ENCODE measurements at places on chromosomes 1 and 21.
A peak's percentile ranks its signal among the peaks of the same experiment; 100 is the strongest.

- DNase-seq, result no peak
Measured at GRCh38 chr1:193077991-193078390, 18.6 kb downstream of the RO60 start.

- DNase-seq, result no peak
Measured at GRCh38 chr1:243465738-243466137, 209.9 kb downstream of the SDCCAG8 start.

GRCh38 chr21:36753556-36753955, 54.6 kb downstream of the SIM2 start:
- no peak for DNase-seq

DNA sequence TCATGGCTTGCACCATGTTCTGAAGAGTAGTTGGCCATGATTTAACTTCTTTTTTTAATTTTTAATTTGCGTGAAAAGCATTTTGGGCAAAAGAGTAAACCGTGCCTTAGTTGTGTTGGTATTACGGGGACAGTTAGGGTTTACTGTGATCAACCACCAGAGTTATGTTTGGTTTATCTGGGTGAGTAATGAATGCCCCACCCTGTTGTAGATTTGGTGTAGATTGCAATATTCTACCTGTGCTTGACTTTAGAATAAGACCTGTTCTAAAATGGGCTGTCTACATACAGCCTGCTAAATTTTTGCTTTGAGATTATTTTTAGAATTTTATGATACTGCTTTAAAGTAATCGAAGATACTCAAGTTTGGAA, 1.4 kb downstream of the USP25 start:
- peak; percentile 56 for DNase-seq

GRCh38 chr1:112505878-112506277, 2.9 kb upstream of the WNT2B start:
- DNase-seq, result peak; percentile 65

GRCh38 chr1:79895573-79895972, 889.0 kb upstream of the ADGRL4 start:
- no peak for DNase-seq

DNA sequence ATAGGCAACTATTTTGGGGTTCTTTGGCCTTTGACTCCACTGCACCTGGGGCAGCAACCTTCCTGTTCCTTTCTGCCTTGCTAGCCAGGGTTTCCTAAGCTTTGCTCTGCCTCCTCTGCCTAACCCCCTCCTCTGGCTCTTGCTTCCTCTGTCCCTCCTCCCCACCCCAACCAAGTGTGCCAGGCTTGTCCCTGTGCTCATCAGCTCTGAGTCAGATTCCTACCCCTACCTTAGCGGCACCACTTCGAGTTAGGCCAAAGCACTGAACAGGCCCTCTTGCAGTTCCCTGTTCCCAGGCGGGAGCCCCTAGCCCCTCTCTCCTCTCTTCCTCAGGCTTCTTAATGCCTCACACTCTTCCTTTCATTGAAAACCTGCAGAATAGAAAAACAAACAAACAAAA, 74.8 kb upstream of the HAO2 start:
- no peak for DNase-seq

GRCh38 chr1:10228528-10228927, 18.2 kb downstream of the KIF1B start:
- DNase-seq, result no peak

DNA sequence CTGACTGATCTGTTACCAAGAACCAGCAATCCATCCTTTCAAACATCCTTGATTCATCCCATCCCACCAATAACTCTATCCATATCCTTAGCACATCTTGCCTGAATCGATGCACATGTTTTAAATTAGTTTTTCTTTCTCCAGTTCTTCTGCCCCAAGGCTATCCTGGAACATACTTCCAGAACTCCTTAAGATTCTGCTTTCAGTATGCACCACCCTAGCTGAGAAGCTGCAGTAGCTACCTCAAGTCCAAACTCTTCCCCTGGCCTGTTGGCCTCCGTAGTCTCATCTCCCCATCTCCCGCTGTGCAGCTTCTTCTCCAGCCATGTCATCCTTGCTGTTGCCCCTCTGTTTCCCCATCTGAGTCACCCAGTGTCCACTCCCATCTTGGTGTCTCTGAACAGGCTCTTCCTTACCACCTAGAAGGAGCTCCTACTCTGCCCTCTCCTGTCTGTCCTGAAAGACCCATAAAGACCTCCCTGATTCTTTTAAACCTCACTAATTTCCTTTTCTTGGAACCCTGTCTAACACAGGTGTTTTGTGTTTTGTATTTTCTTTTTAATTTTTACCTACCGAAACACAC, 108.0 kb downstream of the SGIP1 start:
- no peak for DNase-seq

DNA sequence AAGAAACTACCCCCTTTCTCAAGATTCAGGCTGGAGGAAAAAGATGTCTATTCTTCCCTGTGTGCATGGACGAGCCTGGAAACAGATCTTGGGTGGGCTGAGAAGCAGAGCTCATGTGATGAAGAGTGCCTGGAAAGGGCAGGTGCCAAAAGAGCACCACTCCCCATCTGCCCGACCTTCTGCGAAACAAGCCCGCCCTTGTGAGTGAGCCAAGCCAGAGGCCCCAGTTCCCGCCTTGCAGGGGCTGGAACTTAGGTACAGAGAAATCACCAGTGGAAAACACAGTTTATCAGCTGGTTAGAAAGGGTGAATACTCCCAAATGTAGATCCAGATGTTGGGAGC, 26.7 kb upstream of the A3GALT2 start:
- DNase-seq, result no peak

DNA sequence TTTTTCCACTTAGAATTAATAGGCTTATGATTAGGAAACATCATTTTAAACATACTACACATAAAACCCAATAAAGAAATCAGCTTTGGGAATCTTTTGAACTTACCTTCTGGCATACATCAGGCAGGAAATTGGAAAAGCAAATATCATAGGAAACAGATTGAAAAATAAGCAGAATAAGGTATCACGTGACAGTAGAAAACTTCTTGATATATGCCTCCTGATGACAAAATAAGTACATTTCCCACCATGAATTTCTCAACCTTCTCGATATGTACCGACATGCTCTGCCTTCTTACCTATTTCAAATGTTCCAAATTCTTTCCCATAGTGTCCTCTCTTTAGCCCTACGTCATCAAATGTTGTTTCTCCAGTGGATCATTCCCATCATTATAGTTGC, 72.4 kb downstream of the CLCA4 start:
- DNase-seq, result no peak

DNA sequence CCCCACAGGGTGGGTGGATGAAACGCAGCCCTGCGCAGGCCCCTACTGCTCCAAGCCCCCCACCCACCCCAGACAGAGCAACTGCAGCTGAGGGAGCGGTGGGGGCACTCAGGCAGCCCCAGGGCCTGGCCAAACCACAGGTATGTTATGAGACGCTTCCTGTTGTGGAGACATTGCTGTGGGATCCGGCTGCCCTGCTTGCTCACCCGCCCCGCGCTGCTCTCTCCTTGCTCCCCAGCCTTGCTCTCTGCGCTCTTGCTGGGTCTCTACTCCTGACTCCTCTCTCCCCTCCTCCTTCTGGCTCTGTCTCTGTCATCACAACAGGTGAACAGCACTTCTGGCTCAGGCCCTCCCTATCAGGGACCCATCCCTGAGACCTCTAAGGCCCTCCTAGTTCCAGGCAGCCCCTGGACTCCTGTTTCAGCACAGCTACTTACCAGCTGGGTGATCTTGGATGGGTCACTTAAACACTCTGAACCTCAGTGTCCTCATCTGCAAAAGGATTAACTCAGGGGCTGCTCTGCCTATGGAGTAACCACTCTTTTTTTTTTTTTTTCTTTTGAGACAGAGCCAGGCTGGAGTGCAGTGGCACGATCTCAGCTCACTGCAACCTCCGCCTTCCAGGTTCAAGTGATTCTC, 15.9 kb downstream of the COL8A2 start:
- DNase-seq, result no peak

GRCh38 chr1:30307182-30307581, 416.2 kb downstream of the MATN1 start:
- no peak for DNase-seq

GRCh38 chr1:209421978-209422680, 161.4 kb upstream of the CAMK1G start:
- no peak for DNase-seq

- DNase-seq, result no peak
Measured at GRCh38 chr1:83670909-83671565, 327.9 kb downstream of the TTLL7 start.

- no peak for DNase-seq
Measured at GRCh38 chr1:175536921-175537320, 206.5 kb downstream of the TNR start.

DNA sequence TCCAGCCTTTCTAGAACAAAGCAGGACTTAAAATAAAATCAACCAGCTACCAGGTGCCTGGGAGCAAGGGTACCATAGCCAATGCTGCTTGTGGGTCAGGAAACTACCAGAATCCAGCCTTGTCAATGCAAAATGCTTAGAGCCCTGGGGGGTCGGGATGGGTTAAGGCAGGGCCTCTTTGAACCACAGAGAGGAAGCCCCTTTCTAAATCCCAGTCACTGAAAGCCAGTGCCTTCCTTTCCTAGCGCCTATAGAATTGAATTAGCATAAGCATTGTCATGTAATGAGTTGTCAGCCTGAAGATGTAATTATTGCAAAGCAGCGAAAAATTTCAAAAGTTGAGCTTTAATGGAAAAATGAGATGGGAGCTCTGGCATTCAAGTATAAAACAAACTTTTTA, 176.6 kb upstream of the DAB1 start:
- no peak for DNase-seq

DNA sequence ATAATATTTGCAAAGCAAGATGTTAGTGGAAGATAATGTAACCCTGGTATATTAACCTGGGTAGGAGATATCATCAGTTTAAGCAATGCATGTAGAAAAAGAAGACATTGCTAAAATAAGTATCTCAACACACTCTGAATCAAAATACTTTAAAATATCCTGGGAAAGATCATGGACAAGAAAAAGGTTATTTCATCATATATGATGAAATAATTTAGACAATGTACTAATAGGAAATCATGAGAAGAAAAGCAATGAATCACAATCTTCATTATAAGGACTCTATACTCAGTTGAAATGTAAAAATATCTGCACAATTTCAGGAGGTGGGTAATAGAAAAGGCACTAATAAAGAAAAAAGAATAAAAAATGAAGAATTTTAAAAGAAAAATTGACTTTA, 158.8 kb downstream of the KCNT2 start:
- no peak for DNase-seq

DNA sequence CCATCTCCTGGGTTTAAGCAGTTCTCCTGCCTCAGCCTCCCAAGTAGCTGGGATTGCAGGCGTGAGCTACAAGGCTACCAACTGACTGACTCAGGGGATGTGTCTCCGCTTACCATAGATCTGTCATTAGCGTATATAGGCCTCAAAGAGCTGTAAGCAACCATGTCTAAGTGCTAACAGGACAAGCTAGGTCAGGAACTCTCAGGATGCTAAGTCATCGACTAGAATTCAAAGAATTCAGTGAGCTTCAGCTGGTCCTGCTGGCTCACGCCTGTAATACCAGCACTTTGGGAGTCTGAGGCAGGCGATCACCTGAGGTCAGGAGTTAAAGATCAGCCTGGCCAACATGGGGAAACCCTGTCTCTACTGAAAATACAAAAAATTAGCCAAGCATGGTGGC, 29.5 kb downstream of the CAPN2 start:
- no peak for DNase-seq

GRCh38 chr21:17976139-17976538, 157.0 kb upstream of the C21orf91 start:
- no peak for DNase-seq
